Calu3 (cell line): ENCODE measurements at places on chromosomes 6 and 20.
A peak's percentile ranks its signal among the peaks of the same experiment; 100 is the strongest.

- no peak for DNase-seq
Observed at GRCh38 chr20:61757-62156, 25.7 kb upstream of the DEFB125 start.

GRCh38 chr6:39073471-39074355 lies 25.1 kb downstream of the GLP1R start:
- no peak for DNase-seq

- DNase-seq, result no peak
Observed at GRCh38 chr6:163352011-163352685, 62.4 kb upstream of the QKI start.

DNA sequence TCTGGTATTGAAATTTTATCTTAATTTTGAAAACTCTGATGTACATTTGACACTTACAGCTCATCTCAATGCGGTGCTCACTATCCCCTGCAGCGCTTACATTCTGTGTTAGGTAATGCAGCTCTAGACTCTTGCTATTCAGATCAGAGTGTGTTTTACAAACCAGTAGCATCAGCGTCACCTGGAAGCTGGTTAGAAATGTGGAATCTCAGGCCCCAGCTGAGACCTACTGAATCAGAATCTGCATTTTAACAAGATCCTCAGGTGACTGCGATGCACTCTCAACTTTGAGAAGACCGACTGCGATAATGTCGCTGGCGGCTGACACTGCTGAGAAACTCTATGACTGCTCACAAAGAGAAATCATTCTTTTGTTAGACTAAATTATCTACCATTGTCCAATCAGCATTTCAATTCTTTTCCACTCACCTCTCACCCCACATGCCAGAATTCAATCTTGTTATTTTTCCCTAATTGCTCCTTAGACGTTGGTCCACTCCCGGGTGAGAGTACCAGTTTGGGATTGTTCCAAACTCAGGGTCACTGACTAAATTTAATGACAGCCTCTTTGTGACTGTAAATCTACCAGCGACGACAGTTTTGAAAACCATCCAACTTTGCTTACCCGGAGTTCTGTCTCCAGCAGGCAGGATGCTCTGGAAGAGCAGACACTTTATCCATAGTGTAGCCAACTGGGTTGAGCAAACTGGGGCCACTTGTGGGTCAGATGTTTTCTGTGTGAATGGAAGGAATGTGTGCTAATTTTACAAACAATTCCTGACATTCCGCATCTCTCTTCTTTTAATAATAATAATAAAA lies 140.1 kb upstream of the BTBD3 start:
- no peak for DNase-seq

GRCh38 chr6:152993847-152994246 lies 8.7 kb downstream of the MTRF1L start:
- no peak for DNase-seq

GRCh38 chr20:55881204-55881603 lies 124.1 kb downstream of the CBLN4 start:
- no peak for DNase-seq

GRCh38 chr6:80143419-80143937 lies 37.0 kb downstream of the BCKDHB start:
- DNase-seq, result peak; percentile 75

- no peak for DNase-seq
Observed at GRCh38 chr6:40171343-40171742, 237.1 kb upstream of the MOCS1 start.

DNA sequence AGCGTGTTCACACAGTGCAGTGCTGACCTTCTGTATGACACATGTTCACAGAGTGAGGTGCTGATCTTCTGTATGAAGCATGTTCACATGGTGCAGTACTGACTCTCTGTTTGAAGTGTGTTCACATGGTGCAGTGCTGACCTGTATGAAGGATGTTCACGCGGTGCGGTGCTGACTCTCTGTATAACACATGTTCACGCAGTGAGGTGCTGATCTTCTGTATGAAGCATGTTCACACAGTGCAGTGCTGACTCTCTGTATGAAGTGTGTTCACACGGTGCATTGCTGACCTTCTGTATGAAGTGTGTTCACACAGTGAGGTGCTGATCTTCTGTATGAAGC lies 10.8 kb upstream of the SERPINB1 start:
- no peak for DNase-seq

DNA sequence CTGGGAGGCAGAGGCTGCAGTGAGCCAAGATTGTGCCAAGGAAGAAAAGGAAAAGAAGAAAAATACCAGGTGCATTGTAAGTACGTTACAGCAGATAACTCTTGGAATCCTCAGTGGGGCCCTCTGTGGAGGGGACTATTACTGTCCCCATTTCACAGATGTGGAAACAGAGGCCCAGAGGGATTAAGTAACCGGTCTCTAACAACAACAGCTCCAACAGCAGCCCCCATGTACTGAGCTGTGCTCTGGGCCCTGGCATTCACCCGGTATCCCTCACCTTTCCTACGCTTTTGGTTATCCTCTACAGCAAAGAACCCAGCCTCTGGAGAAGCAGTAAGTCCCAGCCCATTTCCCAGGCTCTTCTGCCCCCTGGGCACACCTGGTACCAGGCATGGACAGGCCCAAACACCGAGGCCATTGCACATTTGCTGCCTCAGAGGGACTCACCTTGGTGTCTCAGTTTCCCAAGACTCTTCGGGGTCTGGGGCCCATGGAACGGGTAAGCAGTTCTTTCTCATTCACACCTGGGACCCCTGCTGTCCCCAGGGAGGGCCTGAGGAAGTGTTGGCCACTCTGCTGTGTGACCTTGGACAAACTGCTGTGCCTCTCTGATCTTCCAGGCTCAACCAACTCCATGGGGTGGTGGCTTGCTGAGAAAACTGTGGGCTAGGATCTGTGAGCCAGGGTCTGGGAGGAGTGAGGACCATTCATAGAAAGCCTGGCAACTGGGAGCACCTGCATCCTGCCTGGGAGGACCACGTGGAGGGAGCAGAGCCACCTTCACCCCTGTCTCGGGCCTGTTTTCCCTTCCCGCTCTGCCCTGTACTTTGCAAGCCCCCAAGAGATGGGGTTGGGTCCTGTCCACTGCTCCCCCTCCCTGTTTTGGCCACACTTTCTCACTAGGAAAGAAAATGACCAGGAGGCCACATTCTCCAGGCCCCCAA lies 59.9 kb downstream of the SNAI1 start:
- DNase-seq, result no peak

- no peak for DNase-seq
Observed at GRCh38 chr6:44868910-44869309, 459.2 kb upstream of the RUNX2 start.

- DNase-seq, result no peak
Observed at GRCh38 chr6:33071569-33071968, 1.9 kb downstream of the HLA-DPA1 start.

DNA sequence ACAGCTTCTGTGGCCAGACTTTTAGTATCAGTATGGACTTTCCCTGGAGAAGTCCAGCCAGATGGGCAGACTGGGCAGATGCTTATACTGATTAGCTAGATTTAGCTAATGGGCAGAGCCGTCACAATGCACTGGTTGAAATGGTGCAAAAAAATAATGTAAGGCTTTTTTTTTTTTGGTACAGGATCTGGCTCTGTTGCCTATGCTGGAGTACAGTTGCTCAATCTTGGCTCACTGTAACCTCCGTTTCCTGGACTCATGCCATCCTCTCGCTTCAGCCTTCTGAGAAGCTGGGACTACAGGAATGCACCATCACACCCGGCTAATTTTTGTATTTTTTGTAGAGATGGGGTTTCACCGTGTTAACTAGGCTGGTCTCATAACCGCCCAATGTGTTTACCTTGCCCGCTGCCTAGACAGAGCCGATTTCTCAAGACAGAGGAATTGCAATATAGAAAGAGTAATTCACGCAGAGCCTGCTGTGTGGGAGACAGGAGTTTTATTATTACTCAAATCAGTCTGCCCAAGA lies 16.4 kb upstream of the KIFC1 start:
- peak; percentile 78 for DNase-seq

DNA sequence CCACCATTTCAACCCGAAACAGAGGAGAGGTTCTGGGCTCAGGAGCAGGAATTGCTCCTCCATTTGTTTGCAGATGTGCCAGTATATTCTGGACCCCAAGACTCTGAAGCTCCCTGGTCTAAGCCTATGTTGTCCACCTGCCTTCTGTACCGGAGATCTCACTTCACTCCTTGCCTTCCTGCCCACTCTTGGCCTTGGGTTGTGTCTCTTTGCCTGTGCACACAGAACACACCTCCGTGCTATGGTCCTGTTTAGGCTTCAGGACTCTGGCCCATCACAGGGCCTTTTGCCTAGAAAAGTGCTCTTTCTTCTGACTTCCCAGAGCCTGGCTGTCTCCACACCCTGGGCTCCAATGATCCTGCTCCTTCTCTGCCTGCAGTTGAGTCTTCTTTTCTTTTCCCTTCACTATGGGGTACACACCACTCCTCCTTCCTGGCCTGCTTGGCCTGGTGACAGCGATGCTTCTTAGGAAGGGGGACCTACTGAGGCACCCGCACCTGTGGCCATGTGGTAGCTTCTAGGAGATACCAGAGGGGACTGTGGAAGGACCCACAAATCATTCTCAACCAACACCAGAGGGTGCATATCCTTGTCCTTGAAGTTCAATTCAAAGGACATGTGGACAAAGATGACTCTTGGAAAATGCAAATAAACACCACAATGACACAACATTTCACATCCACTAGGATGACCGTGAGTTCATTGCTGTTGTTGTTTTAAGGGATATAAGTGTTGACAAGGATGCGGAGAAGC lies 75.1 kb downstream of the FOXA2 start:
- no peak for DNase-seq

- DNase-seq, result no peak
Observed at GRCh38 chr6:126039284-126039683, 52.9 kb downstream of the TRMT11 start.

GRCh38 chr20:36845288-36845971 lies 30.5 kb upstream of the TLDC2 start:
- no peak for DNase-seq

GRCh38 chr6:118876814-118877213 lies 17.1 kb upstream of the ASF1A start:
- no peak for DNase-seq

GRCh38 chr6:81750681-81751387 lies 1.6 kb downstream of the TENT5A start:
- no peak for DNase-seq

- no peak for DNase-seq
Observed at GRCh38 chr6:147238164-147238563, 33.9 kb downstream of the STXBP5 start.

DNA sequence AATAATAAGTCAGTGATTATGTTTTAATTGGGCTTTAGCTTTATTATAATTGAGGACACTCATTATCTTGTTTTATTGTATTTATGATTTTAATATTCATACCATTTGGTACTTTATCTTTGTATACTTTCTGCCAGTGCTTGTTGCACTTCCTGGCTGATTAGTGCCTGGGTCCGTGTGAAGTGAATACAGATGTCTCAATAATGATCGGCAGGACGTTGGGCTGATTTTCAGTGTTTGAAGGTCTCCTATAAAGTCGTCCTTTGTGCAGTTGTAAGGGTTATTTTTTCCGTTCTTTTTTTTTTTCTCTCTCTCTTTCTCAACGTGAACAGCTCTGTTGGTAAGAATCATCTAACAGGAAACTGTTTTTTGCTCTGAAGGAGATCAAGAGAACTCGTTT lies 450.0 kb upstream of the POU3F2 start:
- DNase-seq, result no peak

GRCh38 chr6:25601800-25602673 lies 50.0 kb upstream of the SCGN start:
- no peak for DNase-seq

DNA sequence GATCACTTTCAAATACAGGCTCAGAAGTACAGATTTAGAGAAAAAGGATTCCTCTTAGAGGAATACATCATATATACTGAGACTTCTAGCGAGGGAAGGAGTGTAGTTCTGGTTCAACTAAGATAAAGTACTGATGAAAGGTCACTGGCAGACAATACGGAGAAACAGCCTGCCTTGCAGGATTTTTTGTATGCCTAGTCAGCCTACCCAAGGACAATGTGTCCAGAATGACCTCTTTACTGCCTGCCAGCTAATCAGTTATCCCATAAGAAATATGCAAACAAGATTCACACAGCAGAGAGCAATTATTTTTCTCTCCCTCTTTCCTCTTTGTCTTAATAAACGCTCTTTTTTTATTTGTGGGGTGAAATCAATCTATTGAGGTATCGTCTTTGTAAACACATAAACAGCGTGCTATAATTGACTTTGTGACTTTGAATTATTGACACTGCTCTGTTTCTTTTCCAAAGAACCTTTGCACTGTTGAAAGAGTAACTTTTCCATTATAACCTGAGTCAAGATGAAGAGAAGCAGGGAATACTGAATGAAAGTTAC lies 1.4 kb upstream of the TSPYL4 start:
- DNase-seq, result no peak

GRCh38 chr6:35512006-35512405 lies 690 bp downstream of the TULP1 start:
- DNase-seq, result no peak

DNA sequence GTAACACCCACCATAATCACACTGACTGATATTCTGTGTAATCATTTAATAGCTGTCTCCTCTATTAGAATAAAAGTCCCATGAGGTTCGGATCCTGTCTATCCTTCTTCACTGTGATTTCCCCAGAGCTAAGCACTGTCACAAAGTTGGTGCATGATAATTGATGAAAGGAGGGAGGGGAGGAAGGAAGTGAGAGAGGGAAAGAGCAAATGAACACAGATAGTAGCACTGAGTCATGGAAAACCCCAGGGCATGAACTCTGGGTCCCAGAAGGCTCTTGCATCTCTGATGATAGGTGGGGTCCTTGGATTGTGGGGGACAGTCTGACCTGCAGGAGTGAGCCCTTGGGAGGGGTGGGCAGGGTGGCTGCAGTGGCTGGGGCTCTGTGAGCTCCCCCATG lies 294.1 kb downstream of the LRFN2 start:
- no peak for DNase-seq

GRCh38 chr20:44019638-44020335 lies 105.1 kb downstream of the TOX2 start:
- no peak for DNase-seq
